ENCODE measurements at places on chromosomes 13 and 19. TPM values are rescaled to one million over a fixed set of nuclear protein-coding genes. Genes with fewer than 3 reads are reported as not detected.

The BTBD2 gene
- total RNA-seq = 37.0 TPM

The CXCL17 gene
- total RNA-seq = not detected

The USHBP1 gene
- total RNA-seq = not detected

The DACT3 gene
- total RNA-seq = 2.2 TPM

The SHISA2 gene
- total RNA-seq = 0.72 TPM

The IL4I1 gene
- total RNA-seq = 1.3 TPM
